Epithelial cell of proximal tubule (primary cell): ENCODE measurements at places on chromosomes 5 and 9.

- no peak for DNase-seq
Observed at GRCh38 chr9:93683331-93684134, 107.1 kb downstream of the PHF2 start.

DNA sequence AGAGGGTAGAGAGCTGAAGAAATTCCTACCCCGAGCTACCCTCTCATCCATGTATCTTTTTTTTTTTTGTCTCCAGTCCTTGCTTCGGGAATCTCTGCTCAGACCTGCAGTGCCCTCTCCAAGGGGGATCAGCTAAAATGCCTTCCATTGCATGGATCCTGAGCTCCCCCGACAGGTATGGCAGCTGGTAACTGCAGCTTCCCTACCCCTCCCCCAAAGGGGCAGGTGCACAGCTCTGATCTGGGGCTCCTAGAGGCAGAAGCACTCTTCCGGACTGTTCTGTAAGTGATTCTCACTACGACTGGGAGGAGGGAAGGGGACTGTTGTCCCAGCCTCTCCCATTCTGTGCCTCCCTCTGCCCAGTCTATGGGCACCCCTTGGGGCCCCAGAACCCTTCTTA lies 169.6 kb downstream of the MELK start:
- no peak for DNase-seq

GRCh38 chr5:108925073-108925472 lies 177.4 kb downstream of the FER start:
- no peak for DNase-seq

GRCh38 chr9:22976454-22976853 lies 529.8 kb downstream of the DMRTA1 start:
- DNase-seq, result no peak

GRCh38 chr5:61055434-61056006 lies 106.7 kb downstream of the SMIM15 start:
- no peak for DNase-seq

GRCh38 chr5:16313761-16314160 lies 134.2 kb upstream of the MARCHF11 start:
- DNase-seq, result no peak

GRCh38 chr9:6884990-6885389 lies 127.2 kb downstream of the KDM4C start:
- DNase-seq, result no peak
